ENCODE measurements at places on chromosomes 7 and 10.

DNA sequence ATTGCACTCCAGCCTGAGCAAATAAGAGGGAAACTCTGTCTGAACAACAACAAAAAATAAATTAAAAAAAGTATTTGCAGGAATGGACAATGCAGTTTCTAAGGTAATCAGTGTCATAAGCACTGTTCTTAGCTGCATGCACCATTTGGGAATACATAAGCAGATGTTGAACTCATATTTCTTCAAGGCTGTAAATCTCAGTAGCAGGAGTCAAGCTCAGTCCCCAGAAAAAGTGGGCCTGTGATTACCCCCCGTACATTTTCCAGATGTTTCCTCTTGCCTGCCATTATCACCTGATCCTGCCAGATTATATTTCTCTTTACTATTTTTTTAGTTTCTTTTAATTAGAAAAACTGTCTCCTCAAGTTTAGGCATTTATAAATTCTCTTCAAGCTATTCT is 667.6 kb upstream of the ANKRD30A start:
- DNase-seq: no peak

GRCh38 chr7:128322040-128322643 is 21.6 kb downstream of the RBM28 start:
- DNase-seq: peak; percentile 42

DNA sequence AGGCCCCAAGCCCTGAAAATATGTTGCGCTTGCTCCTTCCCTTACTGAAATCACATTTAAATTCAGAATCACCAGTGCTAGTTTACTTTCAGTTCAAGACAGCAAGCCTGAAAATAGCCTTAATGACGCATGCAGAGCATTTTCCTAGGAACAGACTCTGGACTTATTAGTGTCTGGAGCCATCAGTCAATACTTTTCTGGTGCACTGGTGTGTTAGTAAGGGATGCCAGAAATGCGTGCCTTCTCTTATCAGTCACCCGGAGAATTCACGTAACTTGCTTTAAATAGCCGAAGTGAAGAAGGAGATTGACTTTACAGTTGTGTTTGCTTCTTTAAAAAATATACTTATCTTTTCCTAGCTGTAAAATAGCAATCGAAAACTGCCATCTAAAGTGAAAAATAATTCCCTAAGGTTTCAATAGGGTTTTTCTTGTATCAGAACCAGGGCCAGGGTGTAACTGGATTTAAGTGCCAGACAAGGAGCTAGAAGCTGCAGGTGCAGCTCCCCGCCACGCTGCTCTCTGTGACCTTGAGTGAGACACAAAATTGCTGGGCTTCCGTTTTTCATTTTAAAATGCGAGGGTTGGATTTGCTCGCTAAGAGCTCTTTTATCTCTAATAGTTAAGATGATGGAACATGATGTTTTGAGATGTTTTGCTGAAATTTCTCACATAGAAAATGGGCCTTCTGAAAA is 177.8 kb downstream of the NSUN6 start:
- no peak for DNase-seq

GRCh38 chr7:129664029-129665012 is 52.8 kb downstream of the NRF1 start:
- peak; percentile 31 for DNase-seq

DNA sequence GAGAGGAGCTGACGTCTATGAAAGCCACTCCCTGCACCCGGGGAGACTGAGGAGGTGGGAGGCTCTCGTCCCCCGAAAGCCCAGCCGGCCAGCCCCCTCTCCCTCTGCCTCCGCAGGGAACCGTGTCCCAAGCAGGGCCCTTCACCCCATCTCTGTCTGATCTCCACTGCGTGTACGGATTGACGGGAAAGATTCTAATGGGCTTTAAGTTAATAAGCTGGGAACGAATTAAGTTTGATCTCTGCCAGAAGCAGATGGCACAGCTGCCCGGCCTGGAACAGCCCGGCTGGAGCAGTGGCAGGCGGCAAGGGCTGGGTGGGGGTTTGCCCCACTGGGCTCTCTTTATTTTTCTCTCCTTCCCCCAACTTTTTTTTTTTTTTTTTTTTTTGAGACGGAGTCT is 6.1 kb upstream of the SLC29A4 start:
- no peak for DNase-seq

DNA sequence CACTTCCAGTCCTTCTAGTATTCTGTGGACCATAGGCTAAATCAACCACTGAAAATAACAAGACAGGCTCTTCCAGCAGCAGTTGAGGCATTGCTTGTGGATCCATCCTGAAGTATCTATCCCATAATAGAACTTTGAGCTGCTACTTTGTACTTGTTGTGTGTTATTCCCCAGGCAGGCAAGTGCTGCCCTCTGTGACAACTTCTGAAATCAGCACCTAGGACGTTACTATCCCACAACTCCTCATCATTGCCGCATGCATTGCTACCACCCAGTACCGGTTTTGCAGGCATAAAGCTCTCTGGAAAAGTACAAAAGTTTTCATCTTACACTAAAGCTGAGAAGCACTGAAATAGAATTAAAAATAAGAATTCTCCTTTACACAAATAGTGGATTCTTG is 145.3 kb downstream of the HTR7 start:
- DNase-seq: no peak

- DNase-seq: no peak
Measured at GRCh38 chr7:86733783-86734182, 90.1 kb downstream of the GRM3 start.

- DNase-seq: no peak
Measured at GRCh38 chr7:148492157-148492860, 98.3 kb upstream of the C7orf33 start.

DNA sequence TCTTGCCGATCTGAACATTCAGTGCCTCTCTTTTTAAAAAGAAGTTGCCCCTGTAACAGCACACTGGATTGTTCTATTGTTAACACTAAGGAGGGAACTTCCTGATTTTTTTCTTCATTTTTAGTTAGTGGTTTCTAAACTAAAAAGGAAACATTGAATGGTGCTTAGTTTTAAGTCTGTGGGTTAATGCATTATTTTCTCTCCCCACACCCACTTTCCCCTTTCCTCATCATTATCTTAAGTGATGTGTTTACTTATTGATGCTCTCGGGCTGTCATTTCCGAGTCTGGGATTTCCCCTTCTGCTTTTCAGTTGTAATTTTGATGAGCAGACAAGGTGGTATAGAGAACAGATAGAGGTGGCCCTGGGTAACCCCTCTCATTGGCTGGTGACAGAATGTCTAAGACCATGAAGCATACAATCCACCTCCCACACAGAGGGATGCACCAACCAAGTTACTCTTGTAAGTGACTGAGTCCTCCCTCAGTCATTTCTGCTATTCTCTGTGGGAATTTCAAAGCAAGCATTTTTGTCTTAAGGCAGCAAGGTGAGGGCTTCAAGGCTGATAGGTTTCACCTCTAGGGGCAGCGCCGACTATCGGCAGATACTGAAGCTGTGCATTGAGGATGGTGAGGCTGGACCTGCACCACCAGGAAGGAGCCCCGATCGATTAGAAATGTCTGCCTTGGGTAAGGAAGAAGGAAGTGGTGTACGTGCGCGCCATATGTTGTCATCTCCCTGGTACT is 49.5 kb downstream of the CHN2 start:
- DNase-seq: peak; percentile 58

- DNase-seq: no peak
Measured at GRCh38 chr7:12805957-12806356, 118.5 kb downstream of the ARL4A start.

- no peak for DNase-seq
Measured at GRCh38 chr7:2175514-2175913, 57.2 kb downstream of the MAD1L1 start.

GRCh38 chr7:100088621-100089457 is at the start of gene COPS6:
Gene COPS6 (plus strand): TSS chr7:100088969. CDS start chr7:100088991, 22 bp downstream.
- peak; percentile 89 for DNase-seq

- DNase-seq: no peak
Measured at GRCh38 chr7:45944058-45944457, 23.0 kb upstream of the IGFBP3 start.

GRCh38 chr10:13961097-13961496 is 369.6 kb downstream of the FRMD4A start:
- DNase-seq: no peak

DNA sequence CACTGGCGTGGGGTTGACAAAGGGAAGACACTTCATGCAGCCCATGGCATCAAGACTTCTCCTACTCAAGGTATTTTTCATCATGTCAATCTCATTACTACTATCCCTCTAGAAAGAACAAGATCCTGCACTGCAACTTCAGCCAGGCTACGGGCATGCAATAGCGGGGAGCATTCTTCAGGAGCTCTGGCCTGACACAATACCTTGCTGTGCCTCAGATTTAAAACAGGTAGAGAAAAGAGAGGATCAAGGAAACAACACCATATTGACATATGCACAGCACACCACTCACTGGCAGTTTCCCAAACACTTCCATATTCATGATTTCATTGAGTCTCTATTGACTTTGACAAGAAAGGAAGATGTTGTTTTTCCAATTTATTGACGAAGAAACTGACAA is 51.5 kb downstream of the DOCK4 start:
- DNase-seq: no peak

GRCh38 chr10:29224631-29225030 is 64.2 kb upstream of the LYZL1 start:
- DNase-seq: no peak

GRCh38 chr10:125146791-125147579 is 13.4 kb downstream of the CTBP2 start:
- no peak for DNase-seq

- DNase-seq: no peak
Measured at GRCh38 chr7:25756601-25757000, 395.4 kb upstream of the NFE2L3 start.

- DNase-seq: no peak
Measured at GRCh38 chr10:6721964-6722615, 142.0 kb upstream of the PRKCQ start.

DNA sequence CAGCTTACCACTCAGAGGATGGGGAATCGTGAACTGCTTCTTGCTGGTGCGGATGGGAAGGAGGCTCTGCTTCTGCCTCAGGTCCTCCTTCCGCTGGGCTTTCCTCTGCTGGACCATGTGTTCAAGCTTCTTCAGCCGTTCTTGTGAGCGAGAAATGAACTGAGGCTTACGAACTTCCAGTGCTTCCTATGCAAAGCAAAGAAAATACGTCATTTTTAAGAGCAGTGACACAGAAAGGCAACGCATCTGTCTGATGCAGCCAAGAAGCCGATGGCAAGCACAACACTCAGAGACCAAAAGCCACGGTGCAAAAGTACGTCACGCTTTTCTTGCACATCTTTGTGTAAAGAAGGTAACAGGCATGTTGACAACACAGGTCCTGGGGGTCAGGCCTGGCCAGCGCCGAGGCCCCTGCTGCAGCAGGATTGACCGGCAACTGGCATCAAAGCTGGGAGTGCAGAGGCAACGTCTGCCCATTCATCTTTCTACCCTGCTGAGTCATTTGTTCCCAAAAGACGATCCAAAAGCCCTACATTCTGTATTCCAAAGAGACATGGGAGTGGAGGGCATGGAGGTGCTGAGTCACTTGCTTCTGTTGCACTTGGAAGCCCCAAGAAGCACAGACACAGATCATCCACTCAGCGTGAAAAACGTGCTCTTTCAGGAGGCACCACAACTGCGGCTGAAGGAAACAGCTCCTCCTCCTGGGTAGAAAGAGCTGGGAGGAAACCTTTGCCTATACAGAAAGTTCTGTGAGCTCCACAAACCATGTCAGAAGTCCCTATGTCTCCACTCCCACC is 71.0 kb upstream of the ADAM12 start:
- DNase-seq: no peak
